ENCODE measurements at places on chromosomes 1 and 21.
A peak's percentile ranks its signal among the peaks of the same experiment; 100 is the strongest.

GRCh38 chr1:2127187-2128145 lies 67.1 kb downstream of the FAAP20 start:
- no peak for DNase-seq

- DNase-seq: no peak
Measured at GRCh38 chr1:1788646-1789431, 10.6 kb upstream of the NADK start.

DNA sequence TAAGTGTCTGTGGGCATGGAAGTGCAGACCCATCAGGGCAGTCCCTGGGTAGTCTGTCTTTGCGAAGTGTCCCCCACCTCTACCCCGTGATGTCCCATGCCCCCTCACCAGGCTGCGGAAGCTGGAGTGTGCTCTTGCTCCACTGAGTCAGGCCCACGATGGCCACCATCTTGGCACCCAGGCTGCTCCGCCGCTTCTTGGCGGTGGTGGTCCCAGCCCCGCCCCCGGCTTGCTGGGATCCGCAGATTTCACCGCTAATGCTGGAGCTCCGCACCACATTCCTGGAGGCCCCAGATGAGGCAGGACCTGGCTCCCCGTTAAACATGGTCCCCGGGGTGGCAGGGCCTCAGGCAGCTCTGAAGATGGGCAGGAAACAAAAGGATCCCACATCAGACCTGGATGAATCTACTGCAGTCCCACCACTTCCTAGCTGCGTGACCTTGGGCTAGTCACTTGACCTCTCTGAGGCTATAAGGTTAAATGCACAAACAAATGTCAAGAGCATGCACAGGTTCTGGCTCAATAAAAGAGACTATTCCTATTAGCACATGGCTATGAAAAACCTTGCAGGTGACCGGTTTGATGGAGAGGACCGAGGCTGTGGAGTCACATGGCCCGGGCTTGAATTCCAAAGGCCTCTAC lies 23.8 kb downstream of the RIMS3 start:
- no peak for DNase-seq

DNA sequence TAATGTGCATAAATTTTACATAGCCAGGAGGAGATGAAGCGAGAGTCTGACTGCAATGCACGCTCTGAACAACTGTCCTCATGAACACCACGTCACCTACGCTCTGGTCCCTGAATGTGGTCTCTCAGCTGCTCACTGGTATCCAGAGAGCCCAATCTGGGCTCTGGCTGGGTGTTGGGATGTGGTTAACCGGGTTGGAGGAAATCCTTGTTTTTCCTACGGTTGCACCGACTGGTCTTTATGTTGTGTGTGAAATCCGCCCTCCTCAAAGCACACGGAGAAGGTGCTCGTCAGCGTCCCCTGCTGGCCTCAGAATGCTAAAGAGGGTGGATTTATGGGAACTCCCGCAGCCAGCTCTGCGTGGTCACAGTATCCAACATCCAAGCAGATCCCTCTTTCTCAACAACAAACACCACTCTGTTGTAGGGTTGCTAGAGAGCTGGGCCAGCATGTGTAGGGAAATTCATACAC lies 51.8 kb upstream of the FAM89A start:
- peak; percentile 31 for DNase-seq

DNA sequence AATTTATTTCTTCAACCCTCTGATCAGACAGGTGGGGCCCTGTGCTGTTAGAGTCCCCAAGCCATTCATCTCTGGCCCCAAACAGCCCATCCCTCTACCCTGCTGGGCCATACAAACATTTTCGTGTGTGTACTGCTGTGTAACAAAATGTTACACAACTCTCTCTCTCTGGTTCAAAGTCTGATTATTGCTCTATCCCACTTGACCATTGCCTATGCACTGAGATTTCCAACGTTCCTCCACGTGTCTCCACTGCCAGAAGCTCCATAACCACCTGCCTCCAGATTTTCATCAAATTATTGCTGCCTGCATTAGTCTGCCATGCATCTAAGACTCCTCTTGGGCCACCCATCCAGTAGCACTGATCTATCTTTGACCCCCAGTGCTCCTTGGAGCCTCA lies 104.8 kb downstream of the ELAVL4 start:
- DNase-seq: no peak

GRCh38 chr21:33128538-33128937 lies 58.6 kb downstream of the OLIG1 start:
- DNase-seq: no peak

GRCh38 chr1:31617218-31617915 lies at the start of gene HCRTR1:
TSS of gene HCRTR1 (plus strand) at chr1:31617689. CDS start at chr1:31619193, 1,504 bp downstream.
- no peak for DNase-seq

- DNase-seq: no peak
Measured at GRCh38 chr1:160727316-160727640, 11.8 kb upstream of the SLAMF7 start.

DNA sequence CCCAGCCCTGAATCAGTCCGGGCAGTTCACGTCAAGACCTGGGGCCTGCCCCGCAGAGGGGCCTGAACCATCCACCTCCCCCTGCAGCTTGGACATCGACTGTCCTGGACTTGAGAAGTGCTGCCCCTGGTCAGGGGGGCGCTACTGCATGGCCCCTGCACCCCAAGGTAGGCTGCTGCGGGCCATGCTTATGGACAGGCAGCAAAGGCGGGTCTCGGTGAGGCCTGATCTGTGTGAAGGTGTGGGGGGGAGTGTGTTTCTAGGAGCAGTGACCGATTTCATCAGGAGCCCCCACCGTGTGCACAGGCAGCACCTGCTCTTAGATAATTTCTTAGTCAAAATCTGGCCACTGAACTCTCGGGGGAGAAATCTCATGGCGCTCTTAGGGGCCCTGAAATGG lies 13.0 kb downstream of the UMODL1 start:
- no peak for DNase-seq

GRCh38 chr1:62407398-62408009 lies 29.3 kb upstream of the USP1 start:
- DNase-seq: no peak

DNA sequence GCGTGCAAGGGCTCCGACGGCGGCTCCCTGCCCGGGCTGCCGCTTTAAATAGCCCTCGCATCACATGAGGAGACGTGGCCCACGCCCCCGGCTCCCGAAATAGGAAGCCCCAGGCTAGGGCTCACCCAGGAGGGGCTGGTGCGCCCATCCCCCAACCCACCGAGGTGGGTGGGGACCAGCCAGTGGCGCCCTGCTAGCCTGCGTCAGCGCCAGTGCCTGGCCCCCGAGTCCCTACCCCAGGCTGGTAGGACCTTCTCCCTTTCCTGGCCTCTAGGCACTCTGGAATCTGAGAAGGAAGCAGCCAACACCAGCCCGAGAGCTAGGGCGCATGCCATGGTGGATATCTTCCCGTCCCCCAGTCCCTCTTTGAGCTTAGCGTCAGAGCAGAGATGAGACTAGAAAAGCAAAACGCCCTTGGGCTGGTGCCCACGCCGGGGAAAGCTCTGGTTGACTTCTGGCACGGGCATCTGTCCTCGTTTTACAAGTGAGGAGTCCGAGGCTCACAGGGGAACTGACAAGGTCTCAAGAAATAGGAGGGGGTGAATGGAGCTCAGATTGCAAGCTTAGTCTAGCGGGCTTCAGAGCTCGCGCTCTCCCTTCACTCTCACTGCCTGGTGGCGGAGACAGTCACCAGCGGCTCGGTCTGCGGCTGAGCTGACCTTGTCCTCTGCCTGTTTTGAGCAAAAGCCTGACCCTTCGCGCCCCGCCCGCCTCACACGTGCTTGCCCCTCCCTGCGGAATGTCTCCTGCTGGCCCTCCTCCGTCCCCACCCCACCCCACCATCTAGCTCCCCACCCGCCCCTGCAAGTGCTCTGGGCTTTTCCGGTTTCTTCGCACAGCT lies at the start of gene FABP3:
Gene FABP3, minus strand, starts transcription at position 21 of the 841 bp plus-strand sequence. CDS start 62 bp downstream, outside the sequence.
- DNase-seq: no peak

DNA sequence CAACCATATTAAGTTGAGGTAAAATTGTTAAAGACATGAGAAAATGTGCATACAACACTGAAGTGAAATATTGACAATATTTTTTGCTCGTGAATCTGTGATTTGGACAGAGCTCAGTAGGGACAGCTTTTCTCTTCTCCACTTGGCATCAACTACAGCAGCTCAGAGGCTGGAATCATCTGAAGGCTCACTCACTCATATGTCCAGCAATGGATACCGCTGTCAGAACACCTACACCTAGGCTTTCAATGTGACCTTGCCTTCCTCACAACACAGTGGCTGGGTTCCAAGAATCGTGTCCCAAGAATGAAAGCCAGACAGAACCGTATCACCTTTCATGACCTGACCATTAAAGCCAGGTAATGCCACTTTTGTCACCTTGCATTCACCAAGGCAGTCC lies 115.2 kb downstream of the NRIP1 start:
- DNase-seq: no peak

GRCh38 chr1:53729456-53730223 lies 9.3 kb downstream of the GLIS1 start:
- DNase-seq: no peak

- no peak for DNase-seq
Measured at GRCh38 chr1:31013187-31013864, 52.2 kb downstream of the PUM1 start.

- DNase-seq: no peak
Measured at GRCh38 chr1:66599346-66599745, 65.4 kb downstream of the SGIP1 start.

All from CD4-positive, alpha-beta T cell treated with Interleukin-1 beta for 1 hour (primary cell).